Mucosa of gallbladder (tissue), 1 donor: ENCODE measurements at places on chromosomes 3 and 15. TPM values are rescaled to one million over a fixed set of nuclear protein-coding genes. Genes with fewer than 3 reads are reported as not detected.
A peak's percentile ranks its signal among the peaks of the same experiment; 100 is the strongest.

DNA sequence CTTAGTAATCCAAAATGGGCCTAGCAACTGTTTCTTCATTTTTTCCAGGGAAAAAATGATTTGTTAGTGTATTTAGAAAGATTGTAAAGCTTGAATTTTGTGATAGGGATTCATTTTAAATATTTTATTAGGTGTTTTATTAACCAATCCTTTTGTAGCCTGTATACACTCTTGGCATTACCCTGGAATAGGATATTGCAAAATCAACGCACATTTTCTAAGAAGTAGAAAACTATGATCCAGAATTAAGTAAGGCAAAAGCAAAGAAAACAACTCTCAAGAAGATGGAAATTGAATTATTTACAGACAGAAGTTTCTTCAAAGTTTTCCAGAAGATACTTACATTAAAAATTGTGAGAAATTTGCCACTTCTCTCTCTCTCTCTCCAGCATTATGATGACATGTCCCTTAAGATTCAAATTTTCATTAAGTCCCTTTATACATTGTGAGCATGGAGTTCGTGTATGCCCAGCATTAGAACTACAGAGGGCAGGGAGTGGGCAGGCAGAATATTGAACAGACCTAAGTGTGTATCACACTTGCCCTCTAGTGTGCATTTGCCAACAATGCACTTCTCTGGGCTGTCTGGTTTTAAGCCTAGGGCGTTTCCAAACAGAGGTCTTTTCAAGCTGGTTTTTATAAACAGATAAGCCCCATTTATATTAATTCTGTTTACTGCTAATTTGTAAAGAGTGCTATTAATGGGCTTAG lies 28.5 kb upstream of the CMSS1 start:
- DNase-seq, result no peak

- DNase-seq, result no peak
Observed at GRCh38 chr15:92821491-92822116, 78.5 kb upstream of the CHD2 start.

DNA sequence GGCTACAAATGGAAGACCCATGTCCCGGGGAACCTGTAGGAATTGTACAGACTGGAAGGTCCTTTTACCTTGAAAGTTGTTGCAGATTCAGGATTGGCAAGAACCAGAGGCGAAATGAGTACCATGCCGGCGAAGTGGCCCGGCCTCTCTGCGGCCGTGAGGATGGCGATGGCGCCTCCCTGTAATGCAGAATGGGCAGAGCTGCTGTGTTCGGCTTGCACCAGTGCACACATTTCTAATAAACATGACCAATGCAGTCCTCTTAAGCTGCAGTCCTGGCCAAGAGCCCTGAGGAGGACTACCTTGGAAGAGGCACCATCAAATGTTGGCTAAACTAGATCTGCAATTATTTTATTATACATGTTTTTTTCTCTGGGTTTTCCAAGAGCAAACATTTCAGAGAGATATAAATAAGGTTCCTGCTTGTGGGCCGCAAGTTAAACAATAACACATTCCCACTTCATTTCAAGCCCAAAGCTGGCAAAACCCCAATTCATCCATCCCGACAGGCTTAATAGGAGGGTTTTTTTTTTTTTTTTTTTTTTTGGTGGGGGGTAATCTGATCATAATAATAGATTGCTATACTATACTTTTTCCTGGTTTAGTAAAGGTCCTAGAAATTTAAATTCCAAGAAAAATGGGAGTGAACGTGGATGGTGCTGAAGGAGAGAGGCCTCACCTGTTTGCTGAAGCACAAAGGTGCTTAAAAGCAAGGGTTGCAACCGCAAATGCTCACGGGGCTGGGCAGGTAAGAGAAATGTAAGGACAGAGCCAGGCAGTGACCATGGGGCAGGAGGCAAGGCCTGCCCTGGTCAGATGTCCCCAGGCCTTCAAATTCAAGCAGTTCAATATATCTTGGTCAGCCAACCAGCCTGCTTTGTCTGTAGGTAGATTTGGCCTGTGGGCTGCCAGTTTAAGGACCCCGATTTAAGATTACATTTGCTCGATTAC lies 48.5 kb downstream of the ABTB1 start:
- no peak for DNase-seq

The SLC30A4 gene
- 4.7 TPM for total RNA-seq

DNA sequence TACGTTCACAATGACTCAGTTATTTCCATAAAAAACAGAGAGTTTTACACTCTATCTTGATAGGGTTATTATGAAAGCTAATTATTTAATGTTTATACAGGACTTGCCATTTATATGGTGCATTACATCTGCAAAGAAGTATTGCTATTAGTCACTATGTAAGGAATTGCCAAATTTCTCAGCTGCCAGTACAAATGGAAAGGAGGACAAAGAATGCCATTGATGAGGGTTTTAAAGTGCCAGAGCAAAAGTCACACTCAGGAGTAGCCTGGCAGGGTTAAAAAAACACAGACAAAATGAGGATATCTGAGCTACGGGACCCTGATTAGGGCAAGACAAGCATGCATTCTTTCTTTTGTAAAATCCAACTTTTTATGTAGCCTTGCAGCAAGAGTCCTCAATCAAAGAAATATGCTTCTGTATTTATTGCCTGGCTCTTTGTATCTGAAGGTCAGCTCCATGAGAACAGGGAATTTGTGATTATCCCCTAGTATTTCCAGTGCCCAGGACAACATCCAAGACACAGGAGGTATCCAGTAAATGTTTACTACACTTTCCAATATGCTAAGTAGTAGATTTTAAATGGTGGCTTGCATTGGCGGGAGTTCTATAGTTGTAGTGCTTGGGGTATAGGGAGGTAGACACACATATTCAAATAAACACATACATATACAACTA lies 1013.6 kb downstream of the ROBO1 start:
- DNase-seq, result no peak

The SETMAR gene
- 21.9 TPM for total RNA-seq

DNA sequence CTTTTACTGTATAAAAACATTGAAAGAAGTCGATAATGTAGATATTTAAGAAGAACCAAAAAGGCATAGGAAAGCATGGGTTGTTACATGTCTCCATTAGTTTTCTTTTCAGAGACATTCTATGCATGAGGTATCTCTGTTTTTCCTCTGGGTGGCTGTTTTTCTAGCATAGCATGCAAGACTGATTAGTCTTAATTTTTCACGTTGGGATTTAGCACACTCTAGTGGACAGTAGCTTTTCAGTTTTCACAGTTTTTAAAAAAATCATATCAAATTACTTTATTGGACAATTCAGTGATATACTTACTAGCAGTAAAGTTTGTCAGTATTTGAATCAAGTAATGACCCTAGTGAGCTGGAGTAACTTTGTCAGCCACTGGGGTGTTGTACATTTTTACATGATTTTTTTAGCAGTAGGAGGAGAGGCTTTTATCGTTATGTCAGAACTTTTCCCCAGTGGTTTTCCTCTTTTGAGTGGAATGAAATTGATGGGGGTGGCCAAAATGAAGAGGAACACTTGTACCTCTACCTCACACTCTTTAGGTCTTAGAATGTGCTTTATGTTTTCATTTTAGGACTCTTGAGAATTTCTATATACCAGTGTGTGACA lies 57.2 kb downstream of the SEC22A start:
- DNase-seq, result no peak

The ZNF80 gene
- 0.17 TPM for total RNA-seq

The PSTPIP1 gene
- total RNA-seq, result 16.3 TPM

DNA sequence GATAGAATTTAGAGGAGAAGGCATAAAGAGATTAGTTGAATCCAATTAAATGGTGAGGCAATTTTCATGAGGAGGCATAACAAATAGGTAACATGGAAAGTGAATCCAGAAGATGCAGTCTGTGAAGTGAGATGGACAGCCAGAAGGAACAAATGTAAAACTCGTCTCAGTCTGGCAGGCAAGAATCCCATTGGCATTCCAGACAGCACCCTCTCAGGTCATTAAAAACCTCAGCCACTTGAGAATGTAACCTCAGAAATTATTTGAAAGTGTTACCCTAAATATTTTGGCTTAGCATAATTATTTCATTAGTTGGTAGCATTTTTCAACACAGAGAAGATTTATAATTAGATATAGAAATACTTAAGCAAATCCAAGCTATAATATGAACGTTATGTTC lies 342.3 kb downstream of the LRRC3B start:
- DNase-seq, result no peak

- no peak for DNase-seq
Observed at GRCh38 chr3:180352261-180352660, 249.7 kb upstream of the TTC14 start.

DNA sequence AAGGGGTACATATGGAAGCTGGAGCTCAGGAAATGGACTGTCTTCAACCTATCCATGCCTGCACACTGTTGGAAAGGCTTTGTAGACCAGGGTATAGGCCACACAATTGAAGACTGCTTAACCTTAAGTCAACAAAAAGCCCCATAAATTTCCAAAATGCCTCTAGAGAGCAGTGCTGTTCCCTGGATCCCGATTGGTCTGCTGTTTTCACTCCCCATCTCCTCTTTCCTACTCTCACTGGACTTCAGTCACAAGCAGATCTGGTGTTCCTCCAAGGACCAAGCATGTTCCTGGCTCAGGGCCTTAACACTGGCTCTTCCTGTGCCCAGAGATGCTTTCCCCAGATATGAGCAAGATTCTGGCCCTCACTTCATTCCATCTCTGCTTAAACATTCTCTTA lies 22.8 kb upstream of the LRRC34 start:
- DNase-seq, result no peak

DNA sequence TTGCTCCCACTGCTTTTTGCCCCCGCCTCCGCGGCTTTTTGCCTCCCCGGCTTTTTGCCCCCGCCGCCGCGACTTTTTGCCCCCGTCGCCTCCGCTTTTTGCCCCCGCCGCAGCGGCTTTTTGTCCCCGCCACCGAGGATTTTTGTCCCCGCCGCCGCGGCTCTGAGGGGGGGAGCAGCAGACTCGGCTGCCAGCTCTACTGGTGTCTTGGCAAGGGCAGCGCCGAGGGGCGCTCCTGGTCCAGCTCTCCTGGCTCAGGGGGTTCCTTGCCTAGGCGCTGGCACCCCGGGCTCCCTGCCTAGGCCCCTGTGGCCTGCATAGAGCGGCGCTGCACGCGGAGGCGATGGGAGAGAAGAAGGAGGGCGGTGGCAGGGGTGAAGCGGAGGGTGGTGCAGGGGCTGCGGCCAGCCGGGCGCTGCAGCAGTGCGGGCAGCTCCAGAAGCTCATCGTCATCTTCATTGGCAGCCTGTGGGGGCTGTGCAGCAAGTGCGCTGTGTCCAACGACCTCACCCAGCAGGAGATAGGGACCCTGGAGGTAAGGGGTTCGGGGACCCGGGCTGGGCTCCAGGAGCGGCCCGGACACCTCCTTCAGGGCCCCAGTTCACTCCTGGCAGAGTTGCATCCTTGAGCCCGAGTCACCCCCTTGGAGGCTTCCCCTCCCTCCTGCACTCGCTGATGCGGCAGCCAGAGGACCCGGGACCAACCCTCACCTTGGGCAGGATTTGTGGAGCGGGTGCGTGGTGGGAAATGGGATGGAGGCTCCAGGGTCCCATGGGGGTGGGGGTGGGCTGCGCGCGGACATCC lies 642.4 kb downstream of the GOLGA6L6 start:
- no peak for DNase-seq

The SPESP1 gene
- 5.9 TPM for total RNA-seq

The CD200R1L gene
- total RNA-seq, result not detected

DNA sequence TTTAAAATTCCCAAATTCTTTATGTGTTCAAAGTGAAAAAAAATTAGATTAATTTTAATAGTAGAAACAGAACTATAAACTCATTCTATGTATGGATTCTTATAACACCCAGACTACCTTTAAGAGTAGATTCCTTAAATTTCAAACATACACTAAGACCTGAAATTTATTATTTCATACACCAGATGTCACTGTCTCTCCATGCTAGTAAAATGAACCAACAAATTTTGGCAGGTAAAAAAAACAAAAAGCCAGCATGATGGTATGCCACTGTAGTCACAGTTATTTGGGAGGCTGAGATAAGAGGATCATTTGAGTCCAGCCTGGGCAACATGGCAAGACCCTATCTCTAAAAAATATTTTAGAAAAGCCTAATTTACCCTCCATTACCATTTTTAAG lies 461.3 kb upstream of the NAALADL2 start:
- DNase-seq, result no peak

- no peak for DNase-seq
Observed at GRCh38 chr3:181966393-181966792, 254.7 kb downstream of the SOX2 start.

GRCh38 chr3:106936337-106936736 lies 440.9 kb upstream of the CCDC54 start:
- DNase-seq, result no peak

- DNase-seq, result no peak
Observed at GRCh38 chr3:111726788-111727305, 131.7 kb upstream of the ZBED2 start.

The CAMK2N2 gene
- 0.40 TPM for total RNA-seq

- DNase-seq, result peak; percentile 27
Observed at GRCh38 chr15:62506217-62506805, 341.2 kb upstream of the C2CD4B start.

DNA sequence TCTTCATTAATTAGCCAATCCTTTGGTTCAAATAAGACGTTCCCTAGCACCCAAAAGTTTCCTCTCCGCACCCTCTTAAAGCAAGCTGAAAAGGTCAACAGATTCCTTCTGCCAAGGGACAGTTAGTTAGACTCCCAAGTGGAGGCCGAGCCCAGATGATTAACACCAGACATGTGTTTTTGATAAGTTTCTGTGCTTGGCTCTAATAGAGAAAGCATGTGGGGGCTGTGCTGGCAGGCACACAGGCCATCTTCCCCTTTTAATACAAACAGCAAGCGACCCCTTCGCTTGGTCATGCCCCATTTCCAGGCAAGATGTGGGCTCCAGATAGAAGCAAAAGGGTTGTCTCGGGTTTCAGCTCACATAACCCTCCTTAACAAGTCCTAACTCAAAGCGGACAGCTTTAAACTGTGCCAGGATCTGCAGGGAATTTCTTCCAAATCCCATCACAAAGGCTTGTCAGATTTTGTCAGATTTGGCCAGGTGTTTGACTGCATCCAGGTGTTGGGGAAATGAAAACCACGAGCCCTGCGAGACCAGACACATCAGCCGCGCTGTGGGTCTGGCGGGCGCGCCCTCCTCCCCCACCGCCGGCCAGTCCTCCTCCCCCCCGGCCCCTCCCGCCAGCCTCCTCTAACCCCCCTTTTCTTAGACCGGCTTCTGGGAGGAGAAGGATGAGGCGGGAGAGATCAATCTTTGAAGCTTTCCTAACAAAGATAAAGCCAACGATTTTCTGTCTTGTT lies 3.3 kb downstream of the HES1 start:
- DNase-seq, result no peak

The GOLGA6A gene
- total RNA-seq, result not detected

DNA sequence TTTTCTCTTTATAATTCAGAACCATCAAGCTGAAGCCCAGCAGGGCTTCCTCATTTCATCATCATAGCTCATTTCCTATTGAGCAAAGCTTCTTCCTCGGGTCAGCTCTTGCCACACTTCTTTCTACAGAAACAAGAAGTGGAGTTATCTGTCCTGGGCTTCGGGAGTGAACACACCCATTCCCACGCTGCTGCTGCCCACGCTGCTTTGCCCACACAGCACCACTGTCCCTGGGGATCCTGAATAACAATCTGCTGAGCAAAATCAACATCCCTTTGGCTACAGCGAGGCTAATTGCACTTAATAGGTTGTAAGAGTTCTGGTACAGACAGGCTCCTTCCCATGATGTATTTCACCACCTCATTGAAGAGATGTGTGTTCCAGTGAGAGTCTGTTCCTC lies 23.7 kb downstream of the CEP19 start:
- DNase-seq, result peak; percentile 28

The DUOXA1 gene
- 10.6 TPM for total RNA-seq

- no peak for DNase-seq
Observed at GRCh38 chr15:89490814-89491315, 5.5 kb downstream of the RHCG start.
